ENCODE measurements at places on chromosomes 5 and 9.

DNA sequence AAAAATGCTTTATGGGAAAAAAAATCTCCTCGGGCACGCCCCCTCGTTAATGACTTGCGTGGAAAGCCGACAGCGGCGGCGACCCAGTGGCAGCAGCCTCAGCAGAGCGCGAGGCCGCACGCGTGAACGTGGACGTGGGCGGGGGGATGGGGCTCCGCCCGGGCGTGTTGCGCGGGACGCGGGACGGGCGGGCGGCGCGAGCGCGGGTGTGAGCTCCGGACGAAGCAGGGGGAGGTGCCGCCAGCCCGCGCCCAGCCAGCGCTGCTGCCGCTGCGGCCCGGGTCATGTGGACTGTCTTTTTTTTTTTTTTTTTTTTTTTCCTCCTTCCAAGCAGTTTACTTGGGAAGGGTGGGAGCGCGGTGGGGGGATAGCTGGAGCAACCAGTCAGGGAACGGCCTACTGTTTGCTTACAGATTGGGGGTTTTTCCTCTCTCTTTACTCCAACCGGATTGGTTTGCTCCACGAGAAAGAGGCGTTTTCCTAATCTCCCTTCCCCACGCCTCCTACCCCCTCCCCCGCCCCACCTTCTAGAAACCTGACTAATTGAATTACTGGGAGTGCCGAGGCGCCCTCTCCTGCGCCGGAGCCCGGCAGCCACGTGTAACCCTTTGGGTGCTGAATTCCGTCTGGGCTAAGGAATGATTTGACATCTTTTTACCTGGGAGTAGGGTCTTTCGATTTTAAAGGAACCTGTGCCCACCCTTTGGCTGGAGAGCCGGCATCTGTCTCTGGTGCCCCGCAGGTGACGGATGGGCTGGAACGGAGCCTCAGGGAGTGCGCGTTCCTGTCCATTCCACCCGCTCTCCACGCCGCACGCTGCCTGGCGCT is 1.7 kb upstream of the EFNA5 start:
- DNase-seq, result peak; percentile 79

GRCh38 chr9:137301081-137301947 is 757 bp downstream of the NRARP start:
- peak; percentile 65 for DNase-seq

GRCh38 chr5:127111112-127111511 is 37.8 kb upstream of the C5orf63 start:
- DNase-seq, result no peak

DNA sequence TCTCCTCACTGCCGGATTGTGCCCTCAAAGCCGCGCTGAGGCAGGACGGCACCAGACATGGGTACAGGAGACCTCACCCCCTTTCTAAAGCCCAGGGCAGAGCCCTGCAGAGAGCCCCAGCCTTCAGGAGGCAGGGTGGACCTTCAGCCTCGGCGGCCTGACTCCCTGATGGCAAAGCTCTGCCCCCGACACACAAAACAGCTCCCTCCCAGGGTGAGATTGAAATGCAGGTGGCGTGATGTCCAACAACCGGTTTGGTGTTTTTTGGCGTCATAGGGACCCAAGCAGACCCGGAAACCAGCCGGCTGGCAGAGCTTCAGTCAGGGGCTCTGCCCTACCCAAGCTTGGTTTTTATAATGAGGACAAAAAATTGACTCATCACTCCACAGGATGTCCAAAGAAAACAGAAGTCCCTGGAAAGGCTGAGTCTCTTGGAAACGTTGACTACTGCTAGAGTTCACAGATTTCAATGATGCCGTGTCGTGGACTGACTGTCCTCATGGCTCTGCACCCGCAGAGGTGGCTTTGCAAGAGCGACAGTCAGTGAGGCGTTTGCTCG is 275.2 kb upstream of the IRX1 start:
- no peak for DNase-seq

Data from GM03348 (cell line).